A549 treated with DMSO at 1 μM for 4 hours (cell line): ENCODE measurements at places on chromosomes 5 and 9. TPM values are rescaled to one million over a fixed set of nuclear protein-coding genes. Genes with fewer than 3 reads are reported as not detected.

The OR2S2 gene
- total RNA-seq, result not detected in 5 replicates

The RALGPS1 gene
- 1.6 to 2.4 TPM (median 2.1 TPM) in 5 replicates for total RNA-seq

The TRIM36 gene
- total RNA-seq, result 1.5 to 2.4 TPM (median 2.0 TPM) in 5 replicates

The WDR41 gene
- total RNA-seq, result 37.7 to 55.2 TPM (median 45.1 TPM) in 5 replicates

The RLN2 gene
- 0.19 to 0.47 TPM (median 0.24 TPM) in 4 of 5 replicates, not detected in the other for total RNA-seq

The DRD1 gene
- total RNA-seq, result 0.77 to 1.3 TPM (median 0.95 TPM) in 5 replicates

The BAAT gene
- 0.40 to 0.67 TPM (median 0.57 TPM) in 5 replicates for total RNA-seq

The PNPLA7 gene
- total RNA-seq, result 0.63 to 1.2 TPM (median 0.83 TPM) in 5 replicates
